ENCODE measurements at places on chromosomes 3 and 15.

DNA sequence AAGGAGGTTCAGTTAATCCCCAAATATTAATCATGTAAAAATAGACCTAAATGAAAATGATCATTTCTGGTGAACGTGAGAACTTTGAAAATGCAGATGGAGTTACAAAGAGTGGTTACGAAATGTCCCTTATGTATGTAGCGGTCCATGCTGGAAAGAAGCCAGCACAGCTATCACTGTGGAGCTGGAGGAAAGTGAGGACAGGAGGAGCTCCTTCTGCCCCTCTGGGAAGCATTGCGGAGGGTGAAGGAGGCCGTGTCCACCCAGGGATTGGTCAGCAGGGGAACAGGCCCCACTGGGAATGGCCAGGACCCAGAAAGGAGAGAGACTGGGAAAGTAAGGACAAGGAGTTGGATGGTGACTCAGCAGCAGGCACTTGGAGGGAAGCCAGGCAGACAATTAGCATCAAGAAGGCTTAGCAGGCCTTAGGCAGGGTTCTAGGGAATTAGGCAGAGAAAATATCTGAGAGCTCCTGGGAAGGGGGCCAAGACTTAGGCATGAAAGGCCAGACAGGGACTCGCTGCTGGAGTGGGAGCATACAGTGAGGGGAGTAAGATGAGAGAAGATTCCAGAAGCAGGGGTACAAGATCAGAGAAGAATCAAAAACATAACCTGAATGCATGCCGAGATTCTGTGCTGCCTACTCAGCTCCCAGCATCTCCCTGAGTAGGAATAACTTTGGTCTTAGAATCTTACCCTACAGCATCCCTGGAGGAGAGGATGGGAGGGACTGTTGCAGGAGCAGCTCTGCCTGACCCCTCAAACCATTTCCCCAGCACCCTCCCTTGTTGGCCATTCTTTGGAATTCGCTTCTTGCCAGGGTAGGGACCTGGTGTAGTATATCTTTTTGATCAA lies 171.0 kb upstream of the UMPS start:
- peak; percentile 15 for DNase-seq

DNA sequence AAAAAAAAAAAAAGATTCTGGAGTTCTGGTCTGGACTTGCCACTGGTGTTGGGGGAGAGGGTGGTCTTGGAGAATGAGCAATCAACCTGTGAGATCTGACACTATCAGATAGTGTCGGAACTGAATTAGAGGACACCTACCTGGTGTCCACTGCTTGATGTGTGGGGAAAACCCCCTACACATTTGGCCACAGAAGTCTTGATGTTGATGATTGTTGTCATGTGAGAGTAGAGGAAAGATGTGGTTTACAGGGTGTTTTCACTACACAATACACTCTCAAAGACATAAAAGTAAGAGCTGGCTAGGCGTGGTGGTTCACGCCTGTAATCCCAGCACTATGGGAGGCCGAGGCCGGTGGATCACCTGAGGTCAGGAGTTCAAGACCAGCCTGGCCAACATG lies 36.9 kb upstream of the RAB7A start:
- DNase-seq, result no peak

DNA sequence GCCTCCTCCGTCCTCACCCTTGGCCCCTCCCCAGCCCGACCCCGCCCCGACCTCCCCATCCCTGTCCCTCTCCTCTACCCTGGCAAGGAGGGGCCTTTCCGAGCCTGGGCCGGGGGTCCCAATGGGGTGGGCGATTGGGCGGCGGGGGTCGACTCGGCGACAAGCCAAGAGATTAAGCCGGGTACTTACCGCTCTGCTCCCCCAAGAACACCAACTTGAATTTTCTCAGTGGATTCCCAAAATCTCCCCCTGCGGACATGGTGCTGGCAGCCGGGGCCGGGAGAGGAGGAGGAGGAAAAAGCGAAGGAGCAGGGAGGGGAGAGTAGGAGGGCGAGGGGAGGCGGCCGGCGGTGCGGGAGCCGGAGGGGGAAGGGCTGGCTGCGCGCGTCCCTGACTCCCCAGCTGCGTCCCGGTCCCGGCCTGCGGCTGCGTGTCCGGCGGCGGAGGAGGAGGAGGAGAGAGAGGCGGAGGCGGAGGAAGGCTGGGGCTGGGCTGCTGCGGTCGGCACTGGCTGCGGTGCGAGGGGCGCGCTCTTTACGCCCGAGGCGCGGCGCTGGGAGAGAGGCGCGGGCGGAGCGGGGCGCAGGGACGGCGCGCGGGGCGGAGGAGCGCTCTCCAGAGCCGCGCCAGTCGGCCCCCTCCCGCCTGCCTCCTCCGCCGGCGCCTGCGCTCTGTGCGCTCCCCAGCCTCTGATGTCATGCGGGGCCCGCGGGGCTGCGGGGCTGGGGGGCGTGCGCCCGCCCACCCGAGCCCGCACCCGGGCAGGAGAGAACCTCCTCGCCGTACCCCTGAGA lies at the start of gene RAB6B:
Gene RAB6B, minus strand, starts transcription at position 675 of the 794 bp plus-strand sequence. Its CDS starts 416 bp downstream, at position 259.
- no peak for DNase-seq

DNA sequence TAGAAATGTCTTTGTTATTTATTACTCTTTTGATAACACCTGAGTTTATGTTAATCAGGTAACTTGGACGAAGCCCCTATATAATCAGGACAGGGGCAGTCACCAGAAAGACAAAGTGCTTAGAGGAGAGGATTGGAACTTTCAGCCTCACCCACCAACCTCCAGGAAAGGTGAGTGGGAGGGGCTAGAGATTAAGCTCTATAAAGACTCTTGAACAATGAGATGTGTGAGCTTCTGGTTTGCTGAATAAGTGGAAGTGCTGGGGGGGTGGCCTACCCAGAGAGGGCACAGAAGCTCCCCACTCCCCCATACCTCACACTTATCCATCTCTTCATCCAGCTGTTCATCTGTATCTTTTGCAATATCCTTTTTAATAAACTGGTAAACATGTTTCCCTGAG lies 73.9 kb downstream of the TTBK2 start:
- no peak for DNase-seq

DNA sequence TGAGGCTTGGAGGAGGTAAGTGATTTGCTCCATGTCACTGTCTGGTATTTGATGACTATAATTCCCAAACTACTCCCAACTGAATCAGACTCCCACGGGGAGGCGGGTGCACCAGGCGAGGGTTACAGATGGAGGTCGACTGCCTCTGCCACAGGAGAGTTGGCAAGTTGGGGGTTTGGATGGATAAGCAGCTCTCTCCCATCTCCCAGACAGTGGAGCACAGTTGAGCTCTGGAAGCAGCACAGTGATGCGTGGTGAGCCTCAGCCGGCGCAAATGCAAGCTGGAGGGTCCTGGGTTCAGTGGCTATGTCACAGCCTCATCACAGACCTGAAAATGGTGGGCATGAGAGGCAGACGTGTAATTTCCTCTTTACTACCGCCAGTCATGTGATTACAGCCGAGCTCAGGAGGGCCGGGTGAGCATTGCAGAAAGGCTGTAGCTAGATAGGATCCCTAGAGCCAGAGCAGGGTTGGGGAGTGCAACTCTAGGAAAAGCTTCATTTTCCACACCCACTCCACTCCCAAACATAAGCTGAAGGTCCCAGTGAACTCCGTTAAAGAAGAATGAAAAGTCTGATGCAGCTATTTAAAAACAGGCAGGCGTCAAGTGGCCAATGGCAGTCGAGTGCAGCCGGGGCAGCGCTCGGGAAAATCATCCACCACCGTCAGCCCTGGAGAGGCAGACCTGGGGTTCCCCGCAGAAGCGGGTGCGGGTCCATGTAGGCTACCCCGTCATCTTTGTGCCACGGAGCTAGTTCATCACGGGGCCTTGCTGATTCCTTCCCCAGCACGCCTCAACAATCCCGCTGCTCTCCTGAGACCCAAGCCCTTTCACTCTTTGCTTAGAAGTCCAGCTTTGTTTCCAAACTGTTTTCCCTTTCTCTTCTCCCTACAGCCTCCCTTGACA lies 33.3 kb upstream of the VPS8 start:
- no peak for DNase-seq
